ENCODE measurements at places on chromosomes 11 and 22.

- DNase-seq: no peak
Observed at GRCh38 chr11:121365304-121365703, 72.7 kb downstream of the SC5D start.

- DNase-seq: no peak
Observed at GRCh38 chr11:110972106-110972505, 259.9 kb upstream of the ARHGAP20 start.

DNA sequence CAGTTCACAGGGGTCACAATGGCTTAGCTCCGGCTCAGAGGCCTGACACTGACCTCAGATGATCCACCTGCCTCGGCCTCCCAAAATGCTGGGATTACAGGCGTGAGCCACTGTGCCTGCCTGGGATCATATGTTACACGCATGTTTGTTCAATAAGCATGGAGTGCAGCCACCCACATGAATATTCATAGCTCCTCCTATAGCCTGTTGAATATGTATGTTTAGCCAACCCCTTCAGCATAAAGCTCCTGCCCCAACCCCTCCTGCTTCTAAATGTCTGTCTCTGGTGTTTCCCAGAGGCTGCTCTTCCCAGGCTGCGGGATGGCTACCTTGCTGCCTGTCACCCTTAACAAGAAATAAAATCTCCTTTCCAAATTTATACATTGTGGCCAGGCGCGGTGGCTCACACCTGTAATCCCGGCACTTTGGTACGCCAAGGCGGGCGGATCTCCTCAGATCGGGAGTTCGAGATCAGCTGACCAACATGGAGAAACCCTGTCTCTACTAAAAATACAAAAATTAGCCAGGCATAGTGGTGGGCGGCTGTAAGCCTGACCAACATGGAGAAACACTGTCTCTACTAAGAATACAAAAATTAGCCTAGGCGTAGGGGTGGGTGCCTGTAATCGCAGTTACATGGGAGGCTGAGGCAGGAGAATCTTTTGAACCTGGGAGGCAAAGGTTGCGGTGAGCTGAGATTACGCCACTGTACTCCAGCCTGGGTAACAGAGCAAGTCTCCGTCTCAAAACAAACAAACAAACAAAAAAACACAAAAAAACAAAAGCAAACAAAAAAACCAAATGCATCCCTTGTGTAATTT, 1.1 kb upstream of the APOBEC3F start:
- DNase-seq: no peak

GRCh38 chr11:6419009-6419631, at the start of gene APBB1:
TSS of gene APBB1 (minus strand) at chr11:6419094. CDS start at chr11:6411347, 7,747 bp downstream.
- peak; percentile 86 for DNase-seq

GRCh38 chr22:37205046-37205445, 7.2 kb downstream of the SSTR3 start:
- DNase-seq: no peak

- DNase-seq: no peak
Observed at GRCh38 chr11:45922425-45923082, at the start of gene LARGE2. TSS of gene LARGE2 (plus strand) at chr11:45922656. CDS start at chr11:45922883, 227 bp downstream.

- no peak for DNase-seq
Observed at GRCh38 chr11:37623778-37624177, 1025.7 kb upstream of the RAG2 start.

DNA sequence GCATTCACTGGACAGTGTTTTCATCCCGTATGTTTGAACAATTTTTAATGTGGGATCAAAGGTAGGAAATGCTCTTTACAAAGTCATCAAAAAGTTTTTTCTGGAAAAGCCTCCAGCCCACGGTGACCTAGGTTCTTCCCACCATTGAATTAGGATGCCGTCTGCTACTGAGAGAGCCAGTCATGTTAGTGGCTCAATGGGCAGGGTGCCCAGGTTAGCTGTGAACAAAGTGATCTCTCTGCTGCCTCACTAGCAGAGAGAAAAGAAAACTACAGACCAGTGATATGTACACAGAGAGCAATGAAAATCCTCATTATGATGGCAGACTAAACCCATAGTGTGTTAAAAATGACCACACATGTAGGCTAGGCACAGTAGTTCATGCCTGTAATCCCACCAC, 32.4 kb downstream of the KCNQ1 start:
- no peak for DNase-seq

- DNase-seq: no peak
Observed at GRCh38 chr11:83097429-83098075, 25.9 kb upstream of the RAB30 start.

DNA sequence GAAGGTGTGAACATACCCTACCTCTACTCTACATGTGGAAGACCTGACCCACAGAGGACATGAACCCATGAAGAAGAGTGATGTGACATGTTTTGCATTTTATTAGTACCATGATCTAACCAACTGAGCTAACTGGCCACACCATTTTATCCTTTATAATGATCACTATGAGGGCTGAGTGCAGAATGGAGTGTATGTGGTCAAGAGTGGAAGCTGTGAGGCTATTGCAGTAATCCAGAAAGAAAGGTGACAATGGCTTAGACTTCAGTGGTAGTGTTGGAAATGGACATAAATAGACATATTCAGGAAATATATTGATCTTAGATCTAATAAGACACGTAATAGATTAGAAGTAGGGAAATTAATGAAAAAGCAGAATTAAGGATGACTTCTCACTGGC, 3.8 kb downstream of the SRSF8 start:
- no peak for DNase-seq

DNA sequence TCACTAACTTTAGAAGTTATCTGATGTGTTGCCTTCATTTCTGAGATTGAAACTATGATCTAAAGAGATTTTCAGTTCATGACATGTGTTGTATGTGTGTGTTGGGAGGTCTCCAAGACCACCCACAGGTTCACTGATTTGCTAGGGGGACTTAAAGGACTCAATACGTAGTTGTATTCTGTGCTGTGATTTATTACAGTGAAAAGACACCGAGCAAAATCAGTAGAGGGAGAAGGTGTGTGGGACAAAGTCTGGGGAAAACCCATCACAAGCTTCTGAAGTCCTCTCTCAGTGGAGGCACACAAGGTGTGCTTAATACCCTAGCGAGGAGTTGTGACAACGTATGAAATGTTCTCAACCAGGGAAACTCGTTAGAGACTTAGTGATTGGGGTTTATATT, 35.6 kb downstream of the RNF169 start:
- no peak for DNase-seq

GRCh38 chr22:23220485-23221350, 40.4 kb downstream of the BCR start:
- no peak for DNase-seq

DNA sequence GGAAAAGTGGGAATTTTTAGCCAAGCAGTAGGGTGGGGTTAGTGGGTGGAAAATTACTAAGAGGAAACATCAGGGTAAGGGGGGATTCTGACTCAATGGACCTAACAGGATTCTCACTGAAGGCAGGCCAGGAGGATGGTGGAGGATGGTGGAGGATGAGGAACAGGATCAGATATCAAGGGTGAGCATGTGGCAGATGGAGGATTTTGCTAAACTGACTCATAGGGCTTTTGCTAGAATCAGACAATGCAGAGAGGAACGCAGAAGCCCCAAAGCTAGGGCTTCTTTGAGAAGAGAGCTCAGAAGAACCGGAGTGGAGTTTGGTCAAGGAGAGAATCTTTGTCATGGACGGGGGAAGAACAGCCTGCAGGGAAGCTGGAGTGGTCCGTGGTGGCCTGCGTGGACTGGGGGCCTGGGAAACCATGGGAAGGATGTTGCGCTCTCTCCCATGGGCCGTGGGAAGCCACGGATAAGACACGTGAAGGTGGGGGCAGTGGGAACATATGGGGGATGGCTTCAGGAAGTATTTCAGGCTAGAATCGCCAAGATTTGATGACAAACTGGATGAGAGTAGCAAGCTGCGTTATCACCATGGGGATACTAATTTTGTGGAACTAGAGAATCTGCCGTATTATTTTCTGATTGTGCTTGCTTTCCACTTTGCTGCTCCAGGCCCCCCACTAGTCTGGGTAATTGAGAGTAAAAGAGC, 165.2 kb downstream of the LDLRAD3 start:
- no peak for DNase-seq

DNA sequence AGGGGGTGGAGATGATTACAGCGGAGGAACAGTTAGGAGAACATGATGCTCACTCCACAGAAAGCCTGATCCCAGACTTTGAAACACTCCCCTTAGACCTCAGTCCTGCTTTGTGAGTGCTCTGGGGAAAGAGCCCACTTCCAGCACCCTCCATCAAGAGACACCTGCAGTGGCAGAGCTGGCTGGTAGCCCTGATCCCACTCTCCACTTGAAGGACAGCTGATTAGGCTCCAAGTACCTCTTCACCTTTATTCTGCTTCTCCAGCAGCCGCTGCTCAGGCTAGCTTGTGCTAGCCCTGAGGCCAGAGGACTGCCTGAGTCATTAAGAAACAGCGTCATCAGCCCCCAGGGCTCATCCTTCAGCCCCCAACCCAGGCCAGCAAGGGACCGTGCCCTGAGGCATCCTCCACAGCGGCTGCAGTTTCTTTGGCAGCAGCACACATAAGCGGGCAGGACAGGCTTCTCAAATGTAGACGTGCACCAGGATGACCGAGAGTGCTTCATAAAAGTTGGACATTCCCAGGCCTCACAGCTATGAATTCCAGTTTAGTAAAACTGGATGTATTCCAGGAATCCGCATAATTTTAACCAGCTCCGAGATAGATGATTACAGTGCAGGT, 146.0 kb upstream of the TBCEL start:
- DNase-seq: no peak

- DNase-seq: no peak
Observed at GRCh38 chr11:27869701-27870100, 169.4 kb upstream of the BDNF start.

GRCh38 chr11:2531277-2531986, 86.6 kb downstream of the KCNQ1 start:
- peak; percentile 46 for DNase-seq

DNA sequence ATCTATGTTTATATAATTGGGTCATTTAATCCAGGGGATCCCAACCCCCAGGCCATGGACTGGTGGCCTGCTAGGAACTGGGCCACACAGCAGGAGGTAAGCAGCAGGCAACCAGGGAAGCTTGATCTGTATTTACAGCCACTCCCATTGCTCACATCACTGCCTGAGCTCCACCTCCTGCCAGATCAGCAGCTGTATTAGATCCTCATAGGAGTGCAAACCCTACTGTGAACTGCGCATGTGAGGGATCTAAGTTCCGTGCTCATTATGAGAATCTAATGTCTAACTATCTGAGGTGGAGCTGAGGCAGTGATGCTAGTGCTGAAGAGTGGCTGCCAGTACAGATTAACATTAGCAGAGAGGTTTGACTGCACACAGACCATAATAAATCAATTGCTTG, 32.8 kb downstream of the MS4A2 start:
- no peak for DNase-seq

GRCh38 chr11:7651700-7652099, 21.6 kb downstream of the CYB5R2 start:
- peak; percentile 36 for DNase-seq

- no peak for DNase-seq
Observed at GRCh38 chr22:37333724-37334460, 51.6 kb downstream of the CYTH4 start.

- DNase-seq: no peak
Observed at GRCh38 chr22:49303061-49303735, 524.5 kb downstream of the BRD1 start.

DNA sequence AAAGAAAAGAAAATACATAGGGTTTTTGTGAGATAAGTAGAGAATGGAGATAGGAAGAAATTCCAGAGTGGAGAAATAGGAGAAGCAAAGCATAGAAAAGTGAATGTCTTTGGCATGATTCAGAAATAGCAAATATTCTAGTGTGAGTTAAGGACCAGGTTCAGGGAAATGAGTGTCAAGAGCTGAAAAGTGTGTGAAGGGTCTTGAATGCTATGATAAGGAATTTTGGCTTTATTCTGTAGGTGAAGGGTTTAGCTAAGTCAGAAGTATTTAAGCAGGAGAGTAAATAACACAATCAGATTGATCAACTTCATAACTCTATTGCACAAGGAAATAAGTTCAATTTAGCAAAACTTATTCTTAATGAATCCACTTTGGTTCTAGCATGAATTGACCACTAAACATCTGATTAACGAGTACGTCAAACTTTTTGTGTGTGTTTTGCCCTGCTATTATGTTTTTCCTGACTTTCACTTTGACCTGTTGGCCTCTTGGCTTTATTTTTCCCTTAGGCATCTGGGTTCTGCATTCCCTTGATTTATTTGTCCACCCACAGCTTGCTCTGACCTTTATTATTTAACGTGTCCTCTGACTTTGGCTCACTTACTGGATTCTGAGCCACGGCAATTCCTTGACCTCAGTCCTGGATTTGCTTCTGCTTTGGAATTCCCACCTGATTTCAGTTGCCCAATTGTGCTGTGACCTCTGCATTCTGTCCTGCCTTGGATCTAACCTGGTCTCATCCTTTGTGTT, 11.9 kb upstream of the TMEM218 start:
- no peak for DNase-seq

DNA sequence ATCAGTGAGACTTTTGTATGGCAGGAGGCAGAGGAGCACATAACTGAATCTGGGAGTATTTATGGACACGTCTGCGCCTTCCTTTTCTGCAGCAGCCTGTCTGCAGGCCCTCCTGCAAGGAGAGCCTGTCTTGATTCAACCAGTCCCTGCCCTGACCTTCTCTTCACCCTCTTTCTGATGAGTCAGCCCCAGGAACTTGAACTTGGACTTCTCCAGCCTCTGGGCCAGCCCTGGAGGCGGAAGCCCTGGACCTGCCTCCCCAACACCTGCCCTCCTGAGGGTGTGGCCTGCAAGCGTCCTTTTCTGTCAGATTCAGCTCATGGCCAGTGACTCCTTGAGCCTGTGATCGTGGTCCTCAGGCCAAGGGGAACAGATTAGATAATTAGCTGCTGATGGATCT, 20.0 kb downstream of the DAGLA start:
- DNase-seq: no peak

- DNase-seq: no peak
Observed at GRCh38 chr11:1748636-1749394, 1.6 kb downstream of the IFITM10 start.

- DNase-seq: no peak
Observed at GRCh38 chr22:45987136-45987861, 10.3 kb upstream of the WNT7B start.

DNA sequence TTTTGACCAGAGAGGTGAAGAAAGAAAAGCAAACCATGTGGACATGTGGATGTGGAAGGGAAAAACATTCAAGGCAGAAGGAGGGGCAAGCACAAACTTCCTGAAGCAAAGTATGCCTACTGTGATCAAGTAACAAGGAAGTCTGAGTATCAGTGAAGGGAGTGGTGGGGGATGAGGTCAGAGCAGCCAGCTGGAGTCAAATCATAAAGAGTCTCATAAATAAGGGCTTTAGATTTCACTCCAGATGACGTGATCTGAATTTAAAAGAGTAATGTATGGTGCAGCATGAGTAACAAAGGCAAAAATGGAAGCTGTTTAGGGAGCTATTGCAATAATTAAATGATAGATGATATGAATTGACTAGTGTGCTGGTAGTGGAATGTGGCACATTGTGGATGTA, 665.4 kb upstream of the CCDC90B start:
- no peak for DNase-seq

GRCh38 chr11:126157326-126158030, 54.0 kb downstream of the RPUSD4 start:
- DNase-seq: no peak

GRCh38 chr11:72676861-72677341, 2.7 kb upstream of the PDE2A start:
- DNase-seq: peak; percentile 12

Data from C1 segment of cervical spinal cord (tissue), 14 donors.